Thymus (tissue), 14 donors: ENCODE measurements at places on chromosomes 1 and 21.

DNA sequence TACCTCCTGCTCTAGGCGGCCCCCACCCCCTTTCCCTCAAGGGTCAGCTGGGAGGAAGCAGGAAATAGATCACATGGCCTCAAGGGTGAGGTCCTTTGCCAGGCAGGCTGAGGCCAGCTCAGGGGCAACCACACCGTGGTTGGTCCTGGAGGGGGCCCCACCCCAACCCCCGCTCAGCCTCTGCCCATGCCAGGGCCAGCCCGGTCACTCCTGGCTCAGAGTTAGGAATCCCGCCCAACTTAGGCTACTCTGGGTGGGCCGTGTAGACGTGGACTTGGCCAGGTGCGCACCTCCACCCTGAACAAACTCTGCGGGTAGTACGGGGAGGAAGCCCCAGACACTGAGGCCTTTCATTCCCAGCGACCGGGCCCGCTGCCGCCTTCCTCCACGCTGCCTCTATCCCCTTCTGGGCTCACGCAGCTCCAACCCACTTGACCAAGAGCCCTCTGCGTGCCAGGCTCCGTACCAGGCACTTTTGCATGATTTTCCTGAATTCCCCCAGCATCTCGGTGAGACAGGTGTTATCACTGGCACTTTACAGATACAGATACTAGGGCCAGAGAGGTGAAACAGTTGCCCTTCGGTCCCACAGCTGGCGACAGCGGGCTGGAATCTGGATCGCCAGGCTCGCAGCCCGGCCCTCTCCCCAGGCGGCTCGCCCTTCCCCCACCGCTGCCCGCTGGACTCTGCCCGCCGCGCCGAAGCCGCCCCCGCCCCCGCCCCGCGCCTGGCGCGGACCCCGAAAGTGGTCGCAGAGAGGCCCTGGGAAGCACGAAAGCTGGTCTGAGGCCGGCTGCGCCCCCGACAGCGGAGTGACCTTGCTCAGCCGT, 769 bp downstream of the GALE start:
- no peak for DNase-seq

GRCh38 chr1:26531651-26532131, 2.1 kb downstream of the RPS6KA1 start:
- no peak for DNase-seq

GRCh38 chr1:22041505-22041904, 11.0 kb upstream of the CDC42 start:
- DNase-seq, result no peak

GRCh38 chr1:161091796-161092507, 2.6 kb upstream of the NECTIN4 start:
- no peak for DNase-seq

- no peak for DNase-seq
Observed at GRCh38 chr1:232335741-232336293, 294.1 kb downstream of the SIPA1L2 start.

DNA sequence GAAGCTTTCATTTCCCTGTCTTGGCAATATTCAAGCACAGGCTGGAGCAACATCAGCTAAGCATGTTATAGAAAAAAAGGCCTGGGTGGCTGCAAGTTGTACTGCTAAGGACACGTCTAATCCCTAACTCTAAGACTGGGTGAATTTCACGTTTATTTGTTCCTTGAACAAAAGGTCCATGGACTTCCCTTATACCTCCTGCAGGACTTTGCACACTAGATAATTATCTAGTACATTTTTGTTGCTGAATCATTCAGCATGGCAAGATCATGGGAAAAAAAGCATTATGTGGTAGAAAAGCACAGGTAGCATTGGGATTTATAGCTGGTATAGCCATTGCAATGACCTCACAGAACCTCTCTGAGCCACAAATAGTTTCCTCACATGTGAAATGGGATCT, 130.7 kb upstream of the DMRTA2 start:
- DNase-seq, result no peak

DNA sequence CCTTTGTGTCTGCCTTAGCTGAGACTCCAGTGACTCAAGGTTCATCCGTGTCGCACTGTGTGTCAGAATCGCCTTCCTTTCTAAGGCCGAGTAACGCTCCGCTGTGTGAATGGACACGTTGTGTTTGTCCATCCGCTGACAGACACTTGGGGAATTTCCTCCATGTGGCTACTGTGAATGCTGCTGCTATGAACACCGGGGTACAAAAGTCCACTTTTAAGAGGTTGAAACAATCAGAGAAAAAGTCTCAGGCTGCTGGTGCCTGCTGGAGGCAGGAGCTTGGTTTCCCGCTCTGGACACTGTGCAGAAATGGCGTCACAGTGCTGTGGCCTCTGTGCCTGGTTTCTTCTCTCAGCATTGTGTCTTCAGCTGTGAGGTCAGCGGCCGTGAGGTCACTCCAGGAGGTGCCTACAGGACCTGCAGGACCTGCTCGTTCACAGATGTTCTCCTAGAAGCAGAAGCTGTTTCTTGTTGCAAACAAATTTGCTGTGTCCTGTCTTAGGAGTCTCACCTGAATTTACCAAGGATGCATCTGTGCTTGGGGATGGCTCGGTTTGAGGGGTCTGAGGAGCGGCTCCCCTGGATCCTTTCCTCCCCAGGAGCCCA, 34.2 kb downstream of the KRTAP10-1 start:
- DNase-seq, result no peak

DNA sequence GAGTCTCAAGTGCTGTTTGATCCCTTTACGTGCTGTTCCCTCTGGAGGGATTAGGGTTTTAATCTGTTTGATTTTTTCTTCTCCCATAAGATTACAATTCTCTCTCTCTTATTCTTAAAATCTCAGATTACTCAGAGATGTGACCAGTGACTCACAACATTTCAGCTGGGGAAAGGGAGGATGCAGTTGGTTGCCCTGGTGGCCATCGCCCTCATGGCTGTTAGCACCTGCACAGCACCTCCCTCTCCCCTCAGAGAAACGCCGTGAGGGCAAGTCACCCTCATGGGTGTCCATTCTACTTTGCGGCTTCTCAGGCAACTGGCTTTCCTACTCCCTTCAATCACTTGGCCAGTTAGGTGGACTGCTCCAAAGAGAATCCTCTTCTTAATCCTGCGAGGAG, 42.4 kb upstream of the KCNA3 start:
- no peak for DNase-seq

DNA sequence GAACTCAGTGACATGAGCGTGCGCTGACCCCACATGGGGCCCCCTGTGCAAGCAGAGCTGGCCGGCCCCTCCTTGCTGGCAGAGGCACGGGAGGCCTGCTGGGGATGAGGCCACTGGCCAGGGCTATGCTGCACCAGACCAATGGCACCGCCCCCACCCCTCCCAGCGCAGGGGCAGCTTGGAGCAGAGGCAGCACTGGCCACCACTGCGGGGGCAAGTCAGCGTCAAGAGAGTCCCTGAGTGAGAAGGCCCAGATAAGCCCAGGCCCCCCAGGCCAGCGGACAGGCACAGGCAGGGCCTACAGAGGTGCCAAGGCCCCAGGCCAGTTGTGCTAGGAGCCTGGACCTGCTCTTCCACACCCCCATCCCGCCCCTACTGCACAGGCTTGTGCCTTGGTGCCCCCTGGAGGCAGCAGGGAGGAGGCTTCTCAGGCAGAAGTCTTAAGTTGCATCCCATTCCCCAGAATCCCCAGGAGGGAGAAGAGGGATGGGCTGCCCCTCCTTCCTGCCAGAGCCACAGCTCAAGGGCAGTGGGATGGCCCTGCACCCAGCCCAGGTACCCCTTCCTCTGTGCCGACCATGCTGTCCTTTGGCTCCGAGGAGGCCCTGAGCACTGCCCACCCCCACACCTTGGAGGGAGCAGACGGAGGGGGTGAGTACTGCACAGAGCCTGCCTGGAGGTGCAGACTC, 35.8 kb downstream of the EPHX1 start:
- peak; percentile 75 for DNase-seq

DNA sequence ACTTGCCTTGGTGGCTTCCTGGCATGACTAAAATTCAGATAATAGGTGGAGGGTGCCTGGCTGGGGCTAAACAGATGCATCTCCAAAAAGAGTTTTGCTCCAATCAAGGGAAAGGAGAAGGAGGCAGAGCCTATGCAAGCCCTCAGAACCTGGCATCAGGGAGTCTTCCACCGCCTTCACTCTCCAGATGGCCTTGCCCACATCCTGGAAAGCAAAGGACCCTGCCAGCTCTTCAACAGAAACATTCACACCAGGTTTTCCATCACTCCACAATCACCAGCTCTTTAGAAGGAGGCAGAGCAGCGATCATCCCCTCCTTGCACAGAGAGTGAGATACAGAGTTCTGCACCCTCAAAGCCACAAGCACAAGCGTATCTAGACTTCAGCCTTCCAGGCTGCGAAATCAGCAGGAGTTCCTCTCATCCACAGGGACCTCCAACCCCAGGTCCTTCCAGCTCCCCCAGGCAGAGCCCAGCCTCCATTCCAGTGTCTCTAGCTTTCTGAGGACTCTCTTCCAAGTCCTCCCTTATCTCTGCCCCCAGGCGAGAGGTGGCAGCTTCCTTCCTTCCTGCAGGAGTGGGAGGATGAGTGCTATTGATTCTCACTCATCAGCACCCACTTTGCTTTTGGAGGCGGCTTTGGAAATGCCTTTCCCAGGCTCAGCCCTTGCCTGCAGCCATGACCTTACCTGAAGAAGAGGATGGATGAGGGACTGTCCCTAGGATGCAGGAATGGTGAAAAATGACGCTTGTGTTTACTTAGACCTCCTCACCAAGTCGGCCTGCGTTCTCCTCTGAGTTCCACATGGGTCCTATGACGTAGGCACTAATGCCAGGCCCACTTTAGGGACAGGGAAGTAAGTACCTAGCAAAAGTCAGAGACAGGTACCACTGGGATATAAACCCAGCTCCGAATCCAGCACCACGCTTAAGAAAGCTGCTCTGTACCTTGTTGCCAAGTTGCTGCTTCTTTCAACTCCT, 75.4 kb downstream of the RIPK4 start:
- DNase-seq, result no peak

DNA sequence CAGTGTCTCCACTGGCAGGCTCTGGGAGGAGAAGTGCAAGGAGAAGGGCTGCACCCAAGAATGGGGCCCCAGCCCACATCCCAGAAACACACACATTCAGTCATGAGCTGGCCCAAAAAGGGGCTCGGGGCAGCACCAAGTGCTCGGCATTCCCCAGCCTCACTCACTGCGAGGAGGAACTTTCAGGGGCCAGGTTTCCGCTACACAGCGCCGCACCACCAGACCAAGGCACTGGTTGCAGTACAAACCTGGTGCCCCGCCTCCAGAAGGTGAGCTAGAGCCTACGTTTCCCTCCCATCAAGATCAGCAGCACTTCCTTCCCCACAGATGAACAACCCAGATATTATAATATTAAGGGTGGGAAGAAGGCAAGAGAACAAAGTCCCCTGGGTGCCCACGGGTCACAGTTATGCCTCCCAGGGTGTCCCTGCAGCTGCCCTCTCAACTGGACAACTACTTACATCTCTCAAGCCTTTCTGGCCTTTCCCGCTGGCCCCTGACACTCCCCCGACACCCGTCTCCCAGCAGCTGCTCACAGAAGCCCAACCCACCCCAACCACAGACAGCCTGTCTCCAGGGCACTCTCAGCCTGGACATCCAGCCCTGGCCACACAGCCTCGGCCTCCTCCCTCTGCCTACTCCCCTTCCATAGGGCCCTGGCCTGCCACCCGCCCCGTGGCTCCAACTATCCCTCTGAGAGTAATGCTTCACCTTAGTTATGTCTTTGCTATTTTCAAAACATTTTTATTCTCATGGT, 3.8 kb downstream of the PBXIP1 start:
- DNase-seq, result peak; percentile 70

GRCh38 chr1:170676628-170677027, 12.7 kb downstream of the PRRX1 start:
- no peak for DNase-seq

DNA sequence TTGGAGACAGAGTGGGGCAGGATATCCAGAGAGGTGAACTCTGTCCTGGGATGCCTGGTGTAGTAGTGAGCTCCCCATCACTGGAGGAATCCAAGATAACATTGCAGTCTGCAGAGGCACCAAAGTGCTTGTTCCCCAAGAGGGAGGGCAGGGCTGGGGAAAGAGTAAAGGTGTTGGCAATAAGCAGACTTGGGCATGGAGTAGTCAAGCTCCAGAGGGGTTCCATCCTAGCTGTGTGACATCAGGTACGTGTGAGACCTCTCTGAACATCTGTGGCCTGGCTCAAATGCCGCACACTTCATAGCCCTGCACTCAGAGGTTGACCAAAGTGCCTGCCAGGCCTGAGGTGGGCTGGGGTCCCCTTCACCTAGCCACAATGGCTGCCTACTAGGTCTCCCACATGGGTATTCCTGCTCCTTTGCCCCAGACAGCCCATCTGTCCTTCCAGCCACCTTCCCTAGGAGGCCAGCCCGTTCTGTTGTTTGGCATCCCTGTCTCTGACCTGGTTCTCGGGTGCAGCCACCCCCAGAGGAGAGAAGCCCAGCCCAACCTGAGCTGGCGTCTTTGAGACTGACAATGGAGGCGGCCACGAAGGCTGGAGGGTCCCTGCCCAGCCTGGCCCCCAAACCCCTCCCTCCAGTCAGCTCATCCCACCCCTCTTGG, 2.8 kb upstream of the ARF1 start:
- no peak for DNase-seq

GRCh38 chr21:18411565-18411964, 8.0 kb upstream of the TMPRSS15 start:
- no peak for DNase-seq

- no peak for DNase-seq
Observed at GRCh38 chr1:23039308-23039826, 20.1 kb downstream of the KDM1A start.

DNA sequence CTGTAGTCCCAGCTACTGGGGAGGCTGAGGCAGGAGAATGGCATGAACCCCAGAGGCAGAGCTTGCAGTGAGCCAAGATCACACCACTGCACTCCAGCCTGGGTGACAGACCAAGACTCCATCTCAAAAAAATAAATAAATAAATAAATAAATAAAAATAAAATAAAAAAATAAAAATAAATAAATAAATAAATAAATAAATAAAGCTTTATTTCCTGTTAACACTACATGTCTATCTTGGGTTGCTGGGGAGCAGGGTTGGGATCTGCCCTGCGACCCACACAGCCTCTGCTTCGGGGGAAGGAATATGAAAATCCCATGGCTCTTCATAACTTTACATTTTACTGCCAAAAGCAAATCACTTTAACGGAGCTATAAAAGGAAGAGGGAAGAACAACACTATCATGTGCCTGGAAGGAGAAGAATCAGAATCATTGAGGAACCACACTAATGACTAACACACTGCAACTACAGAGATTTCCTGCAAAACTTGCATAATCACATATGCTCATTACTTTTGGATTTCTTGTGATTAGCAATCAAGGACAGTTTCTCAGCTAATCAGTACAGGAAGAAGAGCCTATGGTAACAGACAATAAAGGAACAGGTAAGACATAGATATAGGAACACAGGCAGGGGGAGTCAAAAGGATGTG, 72.8 kb upstream of the CD55 start:
- DNase-seq, result no peak

GRCh38 chr1:188371295-188371806, 1542.6 kb downstream of the PLA2G4A start:
- no peak for DNase-seq

DNA sequence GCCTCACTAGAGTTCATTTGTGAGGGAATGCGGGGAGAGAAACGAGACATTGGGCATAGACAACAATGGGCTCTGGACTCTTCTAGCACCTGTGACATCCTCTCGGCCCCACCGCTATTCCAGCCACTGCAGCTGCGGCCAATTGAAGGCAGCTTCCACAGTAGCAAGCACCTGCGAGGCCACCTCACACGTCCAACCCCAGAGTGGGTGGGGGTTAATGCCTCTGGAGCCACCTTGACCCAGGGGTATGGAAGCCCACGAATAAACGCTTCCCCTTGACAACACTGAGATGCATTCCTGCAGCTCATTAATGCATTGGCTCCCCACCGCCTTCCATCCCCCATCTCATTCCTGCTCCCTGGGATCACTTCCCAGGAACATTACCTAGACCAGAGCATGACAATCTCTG, 104.4 kb downstream of the GLIS1 start:
- DNase-seq, result no peak
